ENCODE measurements at places on chromosomes 1 and 21.

DNA sequence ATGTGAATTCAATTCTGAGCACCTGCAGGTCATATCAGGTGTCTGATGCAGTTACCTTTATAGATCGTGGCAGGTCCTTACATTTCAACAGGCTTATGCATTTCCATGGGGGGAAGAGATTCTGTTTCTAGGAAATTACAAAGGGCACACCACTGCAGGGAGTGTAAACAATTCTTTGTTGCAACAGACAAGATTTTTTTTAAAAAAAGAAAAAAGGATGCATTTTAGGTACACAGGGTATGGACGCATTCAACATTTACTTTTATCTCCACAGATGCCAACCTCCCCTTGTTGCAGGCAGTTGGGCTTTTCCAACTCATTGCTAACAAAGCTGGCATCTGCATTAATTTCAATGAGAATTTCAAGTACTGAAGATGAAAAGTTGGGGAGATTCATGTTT, 13.5 kb upstream of the TEKT2 start:
- no peak for DNase-seq

DNA sequence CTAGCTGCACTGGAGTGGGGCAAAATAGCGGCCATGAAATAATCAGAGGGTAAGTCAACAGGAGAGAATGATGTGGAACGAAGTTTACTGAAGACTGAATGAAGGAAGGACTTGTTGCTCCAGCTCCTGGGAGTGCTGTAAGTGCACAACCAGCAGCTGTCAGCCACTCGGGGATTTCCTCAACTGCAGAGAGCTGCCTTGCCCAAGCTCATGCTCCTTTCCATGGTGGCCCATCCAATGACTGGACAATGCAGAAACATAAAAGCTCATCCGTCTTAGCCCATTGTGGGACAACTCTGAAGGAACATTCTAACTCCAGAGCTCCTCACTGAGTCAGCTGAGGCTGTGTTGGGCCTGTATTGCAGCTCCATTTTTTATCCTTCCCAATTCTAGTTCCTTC, 21.1 kb upstream of the RBM15 start:
- DNase-seq, result no peak

DNA sequence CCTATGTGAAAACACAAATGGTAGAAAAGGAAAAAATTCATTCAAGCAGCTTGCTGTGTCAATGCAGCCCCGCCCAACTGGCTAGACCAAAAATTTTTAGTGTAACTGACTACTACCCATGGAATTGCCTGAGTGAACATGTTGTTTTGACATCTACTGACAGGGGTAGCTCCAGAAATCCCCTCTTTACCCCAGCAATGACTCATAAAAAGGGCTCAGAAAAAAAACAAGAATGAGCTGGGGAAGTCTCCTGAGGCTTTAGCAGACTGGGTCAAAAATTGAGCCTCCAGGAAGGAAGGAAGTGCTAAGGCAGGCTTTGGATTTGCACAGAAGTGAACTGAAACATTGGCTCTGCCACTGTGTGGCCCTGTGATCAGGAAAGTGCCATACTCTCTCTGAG, 24.4 kb upstream of the FGGY start:
- no peak for DNase-seq

DNA sequence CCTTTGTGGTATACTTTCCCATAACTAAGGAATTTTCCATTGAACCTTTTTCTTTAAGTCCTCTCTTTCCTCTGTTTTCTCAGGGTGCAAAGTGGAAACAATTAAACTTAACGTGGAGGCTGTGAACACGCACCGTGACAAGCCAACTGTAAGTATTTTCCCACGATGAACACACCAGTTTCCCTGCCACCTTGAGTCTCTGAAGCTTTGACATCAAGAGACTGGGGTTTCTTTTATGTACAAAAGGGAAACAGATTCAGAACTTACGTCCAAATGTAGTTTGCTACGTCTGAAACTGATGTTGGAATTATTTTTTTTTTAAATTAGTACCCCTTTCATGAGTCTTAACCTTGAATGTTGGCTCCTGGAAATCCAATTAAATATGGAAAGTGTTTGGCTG, 17.2 kb upstream of the C4BPB start:
- DNase-seq, result no peak

DNA sequence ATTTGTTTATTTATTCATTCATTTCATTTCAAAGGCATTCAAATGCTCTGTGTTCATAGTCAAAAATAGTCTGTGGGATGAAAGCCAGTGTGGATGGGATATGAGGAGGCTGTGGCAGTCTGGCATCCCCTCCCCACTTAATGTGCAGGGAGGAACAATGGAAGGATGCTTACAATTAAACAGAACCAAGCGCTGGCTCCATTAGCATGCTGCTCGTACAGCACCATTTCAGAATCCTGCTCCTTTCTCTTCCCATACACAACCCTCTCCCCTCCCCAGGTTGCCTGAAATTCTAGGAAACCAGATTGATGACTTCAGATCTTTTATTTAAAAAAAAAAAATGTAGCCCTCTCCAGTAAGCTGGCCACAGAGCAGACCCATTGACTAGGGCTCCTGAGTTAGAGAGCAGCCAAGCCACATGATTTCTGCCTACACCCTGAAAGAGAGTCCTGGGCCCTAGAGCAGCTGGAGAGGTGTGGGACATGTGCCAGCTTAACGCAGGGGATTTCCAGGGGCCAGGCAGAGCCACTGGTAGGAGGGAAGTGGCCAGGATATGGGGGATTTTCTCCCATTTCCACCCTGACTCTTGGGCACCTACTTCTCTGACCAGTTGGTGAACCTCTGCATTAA, 205.2 kb downstream of the ASTN1 start:
- DNase-seq, result no peak

- DNase-seq, result no peak
Measured at GRCh38 chr1:110007046-110007830, 22.7 kb downstream of the AHCYL1 start.

- peak; percentile 68 for DNase-seq
Measured at GRCh38 chr21:33976082-33977016, 60.7 kb upstream of the ATP5PO start.

DNA sequence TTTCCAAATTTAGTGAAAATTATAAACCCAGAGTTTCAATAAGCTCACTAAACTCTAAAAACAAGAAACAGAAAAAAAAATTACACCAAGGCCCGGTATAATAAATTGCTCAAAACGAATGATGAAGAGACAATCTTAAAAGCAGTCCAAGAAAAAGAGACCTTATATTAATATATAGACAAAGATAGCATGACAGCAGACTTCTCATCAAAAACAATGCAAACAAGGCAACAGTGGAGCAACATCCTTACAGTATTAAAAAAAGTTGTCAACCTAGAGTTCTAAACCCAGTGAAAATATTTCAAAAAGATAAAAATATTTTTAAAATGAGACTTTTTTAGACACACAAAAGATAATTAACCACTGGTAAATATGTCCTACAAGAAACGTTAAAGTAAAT, 46.7 kb downstream of the KIFAP3 start:
- no peak for DNase-seq

DNA sequence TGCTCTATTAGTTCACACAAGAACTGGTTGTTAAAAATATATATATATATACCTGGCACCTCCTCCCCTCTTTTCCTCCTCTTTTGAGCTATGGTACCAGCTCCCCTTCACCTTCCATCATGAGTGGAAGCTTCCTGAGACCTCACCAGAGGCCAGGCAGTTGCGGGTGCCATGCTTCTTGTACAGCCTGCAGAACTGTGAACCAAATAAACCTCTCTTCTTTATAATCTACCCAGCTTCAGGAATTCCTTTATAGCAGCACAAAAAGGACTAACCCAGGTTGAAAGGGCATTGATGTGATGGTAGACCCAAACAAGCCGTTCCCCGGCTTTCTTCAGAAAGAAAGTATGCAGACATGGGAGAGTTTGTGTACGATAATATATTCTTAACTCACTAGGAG, 14.9 kb downstream of the RSPH1 start:
- no peak for DNase-seq

- DNase-seq, result no peak
Measured at GRCh38 chr1:1922956-1923833, 4.1 kb upstream of the TMEM52 start.

- no peak for DNase-seq
Measured at GRCh38 chr1:204123376-204123775, 28.5 kb downstream of the ETNK2 start.

- no peak for DNase-seq
Measured at GRCh38 chr1:55310505-55310971, 95.4 kb upstream of the USP24 start.

DNA sequence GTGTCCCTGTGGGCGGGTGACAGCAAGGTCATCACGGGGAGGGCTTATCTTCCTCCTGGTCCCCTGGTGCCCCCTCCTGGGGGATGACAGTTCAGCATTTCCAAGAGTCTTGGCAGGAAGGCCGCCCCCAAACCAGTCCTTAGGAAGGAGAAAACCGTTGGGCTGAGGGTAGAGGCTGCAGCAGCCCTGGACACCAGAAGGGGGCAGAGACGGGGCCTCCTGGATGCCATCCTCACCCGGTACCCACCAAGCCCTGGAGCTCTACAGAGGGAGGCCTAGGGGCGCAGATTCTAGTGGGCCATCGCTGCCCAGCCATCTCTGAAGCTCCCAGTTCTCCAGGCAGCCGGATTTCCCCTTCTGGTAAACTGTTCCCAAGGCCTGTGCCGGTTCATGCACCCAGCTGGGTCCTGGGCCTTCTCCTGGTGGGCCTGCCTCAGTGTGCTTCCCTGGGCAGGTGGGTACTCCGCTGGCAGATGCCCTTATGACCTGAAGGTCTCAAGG, 14.8 kb upstream of the ZNF669 start:
- no peak for DNase-seq

- no peak for DNase-seq
Measured at GRCh38 chr1:183303323-183303645, 114.9 kb downstream of the NMNAT2 start.

DNA sequence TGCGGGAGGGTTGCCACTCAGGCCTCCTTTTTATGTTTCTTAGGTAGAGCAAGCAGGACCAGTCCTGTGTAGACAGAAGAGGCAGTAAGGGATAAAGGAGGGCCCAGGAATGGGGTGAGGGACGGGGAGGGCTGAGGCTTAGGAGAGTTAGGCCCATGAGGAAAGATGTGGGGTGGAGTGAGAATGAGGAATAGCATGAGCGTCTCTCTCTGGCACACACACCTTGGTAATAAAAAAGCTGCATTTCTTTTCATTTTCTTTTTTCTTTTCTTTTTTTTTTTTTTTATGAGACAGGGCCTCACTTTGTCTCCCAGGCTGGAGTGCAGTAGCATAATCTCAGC, 7.6 kb upstream of the HSPG2 start:
- no peak for DNase-seq

DNA sequence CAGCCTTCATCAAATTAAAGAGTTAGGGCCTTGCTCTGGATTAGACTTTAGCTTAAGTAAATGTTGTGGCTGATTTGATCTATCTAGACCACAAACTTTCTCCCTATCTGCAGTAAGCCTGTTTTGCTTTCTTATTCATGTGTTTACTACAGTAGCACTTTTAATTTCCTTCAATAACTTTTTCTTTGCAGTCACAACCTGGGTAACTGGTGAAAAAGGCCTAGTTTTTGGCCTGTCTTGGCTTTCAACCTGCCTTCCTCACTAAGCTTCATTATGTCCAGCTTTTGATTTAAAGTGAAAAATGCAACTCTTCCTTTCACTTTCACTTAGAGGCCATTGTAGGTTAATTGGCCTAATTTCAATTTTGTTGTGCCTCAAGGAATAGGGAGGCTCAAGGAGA, 12.5 kb upstream of the LPGAT1 start:
- DNase-seq, result no peak

- DNase-seq, result no peak
Measured at GRCh38 chr1:29310616-29311180, 74.4 kb downstream of the PTPRU start.

- no peak for DNase-seq
Measured at GRCh38 chr1:87958201-87958600, 629.5 kb downstream of the LMO4 start.

GRCh38 chr21:33514229-33514628, 22.7 kb upstream of the DNAJC28 start:
- no peak for DNase-seq

GRCh38 chr1:31570906-31571305, 5.4 kb upstream of the TINAGL1 start:
- DNase-seq, result no peak

DNA sequence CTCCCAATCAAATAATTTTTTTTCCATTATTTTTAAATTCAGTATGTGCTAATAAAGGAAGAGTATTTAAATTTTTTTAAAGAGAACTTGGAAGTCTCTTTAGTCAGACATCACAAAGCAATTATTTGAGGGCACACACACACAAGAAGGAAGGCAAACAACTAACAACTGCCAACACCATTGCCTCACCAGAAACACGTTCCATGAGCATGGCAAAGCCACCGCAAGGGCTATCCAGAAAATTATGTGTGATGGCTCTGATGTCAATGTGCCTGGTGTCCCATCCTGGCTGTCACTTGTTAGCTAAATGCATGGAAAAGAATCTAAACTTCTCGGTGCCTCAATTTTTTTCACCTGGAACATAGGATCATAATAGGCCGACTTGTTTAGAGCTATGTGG, 262.9 kb downstream of the SEC16B start:
- no peak for DNase-seq

DNA sequence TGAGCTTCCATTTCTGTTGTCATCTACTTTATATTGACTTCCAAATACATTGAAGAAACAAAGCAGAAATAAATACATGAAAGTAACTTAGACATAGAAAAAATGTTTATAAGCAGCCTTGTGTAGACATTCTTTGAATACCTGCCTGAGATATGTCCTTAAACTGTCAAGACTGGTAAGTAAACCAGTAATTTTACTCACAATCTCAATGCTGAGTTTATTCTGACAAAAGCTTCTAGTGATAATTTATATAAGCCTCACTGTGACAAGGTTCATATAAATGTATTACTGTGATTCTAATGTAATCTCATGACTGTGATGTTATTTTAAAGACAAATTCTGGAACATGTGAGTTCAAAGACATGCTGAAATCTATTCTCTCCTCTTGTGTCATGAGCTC, 516.7 kb upstream of the B3GALT2 start:
- DNase-seq, result no peak

DNA sequence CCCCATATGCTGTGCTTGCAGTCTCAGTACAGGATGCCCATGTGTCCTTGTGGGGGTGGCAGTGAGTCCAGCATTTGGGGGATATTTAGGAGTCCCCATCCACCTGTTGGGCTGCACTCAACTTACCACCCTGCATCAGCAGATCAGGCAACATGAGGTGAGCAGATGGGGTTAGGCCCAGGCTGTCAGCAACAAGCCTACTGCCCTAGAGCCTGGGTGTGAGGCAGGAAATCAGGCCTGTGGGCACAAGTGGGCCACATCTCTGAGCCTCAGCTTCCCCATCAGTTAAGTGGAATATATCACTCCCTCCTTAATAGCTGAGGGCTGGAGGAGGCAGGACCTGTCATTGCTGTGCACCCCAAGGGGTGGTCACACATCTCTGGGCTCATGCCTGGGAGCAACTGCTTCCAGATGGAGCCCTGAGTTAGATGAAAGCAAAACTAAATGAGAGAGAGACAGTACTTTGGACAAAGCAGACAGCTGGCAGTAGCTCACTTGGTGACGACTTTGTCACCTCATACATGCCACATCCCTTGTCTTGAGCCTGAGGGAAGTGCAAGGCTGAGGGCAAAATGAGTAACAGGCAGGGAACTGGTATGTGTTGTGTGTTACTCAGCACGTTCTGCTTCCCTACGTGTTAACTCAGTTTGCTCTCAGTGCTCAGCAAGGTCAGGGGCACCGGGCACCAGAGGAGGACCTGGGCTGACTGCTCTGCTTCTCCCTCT, 48.4 kb downstream of the TRIM11 start:
- DNase-seq, result no peak
